ENCODE measurements at places on chromosomes 2 and 18. TPM values are rescaled to one million over a fixed set of nuclear protein-coding genes. Genes with fewer than 3 reads are reported as not detected.

- no peak for DNase-seq
These were observed 728.5 kb upstream of the SLC8A1 start for GRCh38 chr2:41180387-41180786.

- DNase-seq: peak; percentile 35
These were observed 26.1 kb downstream of the DGUOK start for GRCh38 chr2:73952499-73953446.

- DNase-seq: no peak
These were observed 86.6 kb downstream of the MYT1L start for GRCh38 chr2:2244508-2244907.

- no peak for DNase-seq
These were observed 10.2 kb upstream of the EIF2AK3 start for GRCh38 chr2:88637464-88637863.

GRCh38 chr2:45765007-45765727 is 113.7 kb downstream of the PRKCE start:
- no peak for DNase-seq

DNA sequence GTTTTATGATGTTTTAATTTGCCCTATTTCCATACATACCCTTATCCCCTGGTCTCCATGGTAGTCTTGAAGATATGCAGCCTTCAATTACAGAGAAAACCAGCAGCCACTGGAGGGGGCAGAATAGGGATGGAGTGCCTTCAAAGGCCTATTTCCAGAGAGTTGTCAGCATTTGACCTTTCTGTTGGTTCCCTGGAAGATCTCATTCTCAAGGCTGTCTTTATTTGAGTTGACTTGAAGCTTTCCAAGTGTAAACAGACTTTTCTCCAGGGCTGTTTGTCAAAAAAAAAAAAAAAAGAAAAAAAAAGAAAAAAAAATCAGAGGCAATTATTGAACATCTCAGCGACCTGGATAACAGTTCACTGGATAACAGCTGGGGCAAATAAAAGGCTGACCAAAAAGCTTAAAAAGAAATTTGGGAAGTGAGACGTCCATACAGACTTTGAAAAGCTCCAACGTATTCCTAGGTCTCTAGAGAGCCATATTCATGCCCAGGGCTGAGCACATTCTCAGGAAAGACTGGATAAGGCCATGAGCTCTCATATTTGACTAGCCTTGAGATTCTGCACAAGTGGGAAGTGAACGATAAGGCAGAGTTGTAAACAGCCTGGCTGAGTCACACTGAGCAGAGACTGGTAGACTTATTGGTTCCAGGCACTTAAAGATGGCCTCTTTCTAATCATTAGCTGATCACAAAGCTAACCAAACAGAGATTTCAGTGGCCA is 126.6 kb downstream of the VAPA start:
- no peak for DNase-seq

GRCh38 chr2:217222309-217222910 is 362.5 kb upstream of the TNP1 start:
- no peak for DNase-seq

DNA sequence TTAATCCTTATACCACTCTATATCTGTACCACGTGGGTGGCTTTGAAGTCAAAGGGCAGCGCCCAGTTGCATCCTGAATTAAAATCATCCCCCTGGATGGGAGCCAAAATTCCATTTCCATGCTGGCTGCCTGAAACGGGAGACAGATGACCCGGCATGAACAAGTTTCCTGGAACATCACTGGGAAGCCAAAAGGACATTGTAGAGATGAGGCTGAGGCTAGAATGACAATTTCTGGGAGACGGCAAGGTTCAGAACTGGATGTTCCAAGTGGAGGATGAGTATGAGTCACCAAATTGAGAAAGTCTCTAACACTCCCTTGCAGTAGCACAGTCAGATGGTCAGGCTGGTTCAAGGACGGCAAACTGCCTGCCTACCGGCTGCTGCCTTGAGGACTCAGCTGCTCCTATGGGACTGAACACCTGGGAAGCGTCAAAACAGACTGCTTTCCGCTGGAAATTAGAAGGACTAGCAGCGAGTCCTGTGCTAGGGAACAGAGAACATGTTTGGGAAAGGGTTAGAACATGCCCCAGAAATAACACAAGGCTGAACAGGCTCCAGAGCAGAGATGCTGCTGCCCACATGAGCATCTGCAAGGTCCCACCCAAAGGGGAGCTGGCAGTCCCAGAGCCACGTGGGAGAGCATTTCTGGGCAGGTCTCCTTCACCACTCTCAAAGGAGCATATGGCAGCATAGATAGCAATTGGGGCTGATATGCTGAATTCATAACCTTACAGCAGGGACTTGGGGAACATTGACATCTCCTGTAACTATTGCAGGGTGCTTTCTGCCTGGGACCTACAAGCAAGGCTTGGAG is 32.0 kb downstream of the YPEL5 start:
- DNase-seq: peak; percentile 43

DNA sequence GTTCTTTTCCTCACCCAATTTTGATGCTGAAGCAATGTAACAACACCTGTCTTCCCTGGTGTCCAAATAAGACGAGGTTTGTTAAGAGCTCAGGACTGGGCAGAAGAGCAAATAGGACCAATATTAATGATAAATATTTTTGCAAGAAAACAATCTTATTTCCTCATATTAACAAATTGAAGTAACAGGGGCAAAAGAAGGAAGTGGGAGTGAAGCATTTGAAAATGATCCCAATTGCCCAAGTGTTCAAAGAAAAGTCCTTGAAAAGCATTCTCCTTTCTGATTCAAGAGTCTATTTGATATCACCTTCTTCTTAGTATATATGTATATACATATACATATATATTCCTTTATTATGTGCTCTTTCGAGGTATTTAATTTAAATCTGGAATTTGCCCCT is 418.8 kb downstream of the ARHGAP15 start:
- DNase-seq: no peak

- DNase-seq: no peak
These were observed 22.5 kb upstream of the ACYP2 start for GRCh38 chr2:54092940-54093339.

- no peak for DNase-seq
These were observed 379.4 kb downstream of the SETBP1 start for GRCh38 chr18:45060102-45060501.

GRCh38 chr18:60585670-60586069 is 213.1 kb upstream of the MC4R start:
- no peak for DNase-seq

DNA sequence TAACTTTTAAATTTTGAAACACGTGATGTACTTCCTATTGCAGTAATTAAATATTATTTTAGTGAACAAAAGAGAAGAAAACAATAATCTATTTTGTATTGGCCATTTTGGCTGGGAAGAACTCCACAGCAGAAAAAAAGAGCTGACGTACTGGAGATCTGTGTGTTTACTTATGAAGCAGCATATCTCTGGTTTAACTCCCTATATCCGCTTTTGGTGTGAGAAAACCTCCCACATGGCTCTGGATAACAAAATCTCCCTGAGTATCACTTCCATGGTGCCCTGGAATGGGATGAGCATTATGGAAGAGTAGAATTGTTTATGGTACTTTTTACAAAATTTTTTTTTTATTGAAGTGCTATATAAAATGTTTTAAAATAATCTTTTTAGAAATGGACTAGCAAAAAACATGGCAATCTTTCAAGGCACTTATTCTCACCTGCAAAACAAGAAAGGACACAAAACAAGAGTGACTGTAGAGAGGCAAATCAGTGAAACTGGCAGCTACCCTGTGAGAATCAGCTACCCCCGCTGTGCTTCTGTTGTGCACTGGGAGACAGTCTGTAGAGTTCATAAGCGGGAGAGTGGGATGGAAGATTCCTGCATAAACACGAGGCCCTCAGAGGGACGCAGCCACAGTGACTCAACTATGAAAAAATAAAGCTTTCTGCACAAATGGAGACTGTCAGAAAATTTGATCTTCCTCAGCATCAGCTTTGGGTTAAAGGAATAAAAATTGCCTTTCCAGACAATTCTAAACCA is 762.2 kb upstream of the HS6ST1 start:
- DNase-seq: no peak

DNA sequence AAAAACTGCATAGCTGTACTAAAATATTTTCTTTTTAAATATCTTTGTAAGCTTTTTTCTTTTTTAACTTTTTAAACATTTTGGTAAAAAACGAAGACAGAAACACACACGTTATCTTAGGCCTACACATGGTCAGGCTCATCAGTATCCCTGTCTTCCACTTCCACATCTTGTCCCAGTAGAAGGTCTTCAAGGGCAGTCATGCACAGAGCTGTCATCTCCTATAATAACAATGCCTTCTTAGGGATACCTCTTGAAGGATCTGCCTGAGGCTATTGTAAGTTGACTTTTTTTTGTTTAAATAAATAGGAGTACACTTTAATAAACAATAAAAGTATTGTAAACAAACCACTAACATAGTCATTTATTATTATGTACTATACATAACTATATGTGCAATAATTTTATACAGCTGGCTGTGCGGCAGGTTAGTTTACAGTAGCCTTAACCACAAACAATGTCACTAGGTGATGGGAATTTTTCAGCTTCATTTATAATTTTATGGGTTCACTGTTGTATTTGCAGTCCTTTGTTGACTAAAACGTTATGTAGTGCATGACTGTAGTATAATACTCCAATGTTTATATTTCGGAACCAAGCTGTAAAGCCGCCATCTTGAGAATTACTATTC is 124.4 kb downstream of the MAP4K4 start:
- DNase-seq: no peak

- no peak for DNase-seq
These were observed 114.4 kb upstream of the PDE1A start for GRCh38 chr2:182541268-182541667.

GRCh38 chr2:33518929-33519328 is 42.5 kb downstream of the RASGRP3 start:
- peak; percentile 69 for DNase-seq

GRCh38 chr2:181673173-181673572 is 7.1 kb downstream of the NEUROD1 start:
- DNase-seq: no peak

The IL1R1 gene
- 23.9 TPM for total RNA-seq

The ZNG1B gene
- total RNA-seq: 30.5 TPM

The ADD2 gene
- not detected for total RNA-seq

The ANKRD29 gene
- total RNA-seq: 0.29 TPM

The FAM228A gene
- not detected for total RNA-seq

The SERPINB13 gene
- not detected for total RNA-seq

All from HFFc6 (cell line).